Motor neuron (in vitro differentiated cells): ENCODE measurements at places on chromosomes 3 and 15. TPM values are rescaled to one million over a fixed set of nuclear protein-coding genes. Genes with fewer than 3 reads are reported as not detected.

GRCh38 chr3:65995030-65995429 lies 43.7 kb downstream of the MAGI1 start:
- ATAC-seq, result peak; percentile 50

DNA sequence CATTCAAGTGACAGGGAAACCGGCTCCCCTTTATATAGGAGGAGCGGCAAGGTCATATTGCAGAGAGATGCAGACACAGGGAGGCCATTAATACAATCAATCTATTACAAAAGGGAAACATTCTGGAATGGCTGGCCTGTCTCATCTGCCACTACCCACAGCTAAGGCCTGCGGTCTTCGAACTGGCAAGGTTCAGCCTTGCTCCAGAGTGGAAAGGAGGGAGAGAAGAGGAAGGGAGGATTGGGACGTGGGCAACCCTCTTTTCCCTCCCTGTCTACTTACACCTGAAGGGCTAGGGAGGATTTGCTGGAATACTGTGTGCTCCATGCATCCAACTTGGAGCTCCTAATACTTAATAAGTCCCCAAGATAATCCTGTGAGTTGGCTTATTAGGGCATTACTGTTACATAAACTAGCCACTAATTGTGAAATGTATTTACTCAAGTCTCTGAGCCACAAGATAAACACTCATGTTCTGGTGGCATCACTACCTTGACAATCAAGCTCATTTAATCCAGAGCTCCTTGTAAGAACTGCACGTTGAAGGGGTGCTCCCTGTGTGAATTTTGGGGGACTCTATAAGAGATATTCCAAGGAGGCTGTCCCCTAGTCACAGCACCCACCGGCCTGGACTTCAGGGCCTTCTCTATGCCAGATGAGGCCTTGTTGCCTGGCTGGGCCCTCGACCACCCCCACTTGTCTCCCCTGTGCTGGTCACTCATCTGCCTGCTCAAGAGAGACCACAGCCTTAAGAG lies 19.7 kb upstream of the CCDC174 start:
- no peak for ATAC-seq

- peak; percentile 42 for ATAC-seq
These were observed 137.7 kb downstream of the RAB11A start for GRCh38 chr15:66006986-66007385.

DNA sequence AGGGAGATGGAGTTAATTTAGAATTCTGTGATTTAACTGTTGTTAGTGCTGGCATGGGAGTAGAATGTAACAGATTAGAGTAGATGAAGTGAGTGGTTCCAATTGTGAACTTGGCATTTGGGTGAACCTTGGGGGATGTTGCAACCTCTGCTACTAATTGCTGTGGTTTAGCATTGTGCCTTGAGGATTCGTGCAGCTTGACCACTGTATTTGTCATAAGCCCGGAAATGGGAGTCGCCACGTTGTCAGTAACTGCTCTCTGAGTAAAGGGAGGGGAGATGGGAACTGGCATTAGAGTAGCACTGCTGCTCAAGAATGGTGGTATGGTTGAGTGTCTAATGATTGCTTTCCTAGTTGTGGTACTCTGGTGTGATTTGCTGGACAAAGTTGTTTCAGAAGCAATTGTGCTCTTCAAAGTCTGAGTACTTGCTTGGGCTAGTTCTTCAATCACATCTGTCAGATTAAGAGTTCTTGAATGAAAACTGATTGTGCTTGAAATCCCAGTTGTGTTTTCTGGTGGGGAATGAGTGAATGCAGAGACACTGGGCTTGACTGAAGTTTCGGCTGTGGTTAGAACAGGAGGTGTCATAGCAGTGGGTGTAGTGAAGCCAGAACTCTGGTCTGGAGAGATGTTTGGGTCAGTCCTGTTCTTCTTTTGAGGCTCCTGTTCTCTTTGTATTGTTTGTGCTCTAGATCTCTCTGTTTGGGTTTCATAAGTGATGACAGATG lies 15.4 kb downstream of the IGSF10 start:
- no peak for ATAC-seq

GRCh38 chr3:172315401-172316091 lies 132.7 kb downstream of the GHSR start:
- ATAC-seq, result peak; percentile 7

- peak; percentile 99 for ATAC-seq
These were observed 125.1 kb downstream of the TIGIT start for GRCh38 chr3:114418724-114419543.

DNA sequence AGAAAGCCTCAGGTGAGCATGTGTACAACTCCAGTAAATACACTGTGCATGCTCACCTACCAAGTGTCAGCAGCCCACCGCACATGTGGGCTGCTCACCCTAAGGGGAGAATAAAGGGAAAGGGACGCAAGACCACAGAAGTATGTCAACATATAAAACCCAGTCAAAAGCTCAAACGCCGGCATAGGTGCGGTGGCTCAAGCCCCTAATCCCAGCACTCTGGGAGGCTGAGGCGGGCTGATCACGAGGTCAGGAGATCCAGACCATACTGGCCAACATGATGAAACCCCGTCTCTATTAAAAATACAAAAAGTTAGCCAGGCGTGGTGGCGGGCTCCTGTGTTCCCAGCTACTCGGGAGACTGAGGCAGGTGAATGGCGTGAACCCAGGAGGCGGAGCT lies 732.1 kb downstream of the ZPLD1 start:
- no peak for ATAC-seq

DNA sequence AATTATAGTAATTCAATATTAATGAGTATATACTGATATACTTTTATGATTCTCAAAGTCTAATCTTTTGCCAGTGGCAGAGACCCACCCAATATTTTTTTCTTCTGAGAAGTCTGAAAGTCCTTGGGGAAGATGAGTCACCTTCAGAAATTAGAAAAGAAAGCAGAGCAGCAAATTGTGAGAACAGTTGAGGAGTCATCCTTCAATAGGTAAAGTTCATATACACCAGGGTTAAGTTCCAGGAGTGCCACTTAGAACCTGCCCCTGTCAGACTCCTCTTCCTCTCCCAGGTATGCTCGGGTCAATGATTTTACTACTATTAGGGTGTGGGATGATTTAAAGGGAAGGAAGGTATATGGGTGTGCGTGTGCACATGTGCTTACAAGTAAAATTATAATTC lies 7.1 kb downstream of the CLRN1 start:
- ATAC-seq, result no peak

DNA sequence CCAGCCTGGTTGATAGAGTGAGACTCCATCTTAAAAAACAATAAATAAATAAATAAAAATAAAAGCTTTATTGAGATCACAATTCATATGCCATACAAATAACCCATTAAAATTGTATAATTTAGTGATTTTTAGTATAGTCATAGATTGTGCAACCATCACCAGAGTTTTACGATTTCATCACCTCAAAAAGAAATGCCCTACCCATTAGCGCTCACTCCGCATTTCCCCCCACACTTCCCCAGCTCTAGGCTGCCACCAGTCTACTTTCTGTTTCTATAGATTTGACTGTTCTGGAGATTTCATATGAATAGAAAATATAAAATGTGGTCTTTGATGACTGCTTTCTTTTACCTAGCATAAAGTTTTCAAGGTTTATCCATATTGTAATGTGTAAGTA lies 57.0 kb downstream of the ARHGEF26 start:
- no peak for ATAC-seq

GRCh38 chr3:146839727-146840375 lies 234.7 kb upstream of the PLSCR5 start:
- no peak for ATAC-seq

- peak; percentile 38 for ATAC-seq
These were observed 69.4 kb upstream of the GAP43 start for GRCh38 chr3:115553796-115554486.

GRCh38 chr3:19159966-19160635 lies 11.8 kb downstream of the KCNH8 start:
- no peak for ATAC-seq

GRCh38 chr3:66411474-66411873 lies 89.3 kb downstream of the LRIG1 start:
- peak; percentile 94 for ATAC-seq

- peak; percentile 63 for ATAC-seq
These were observed 119.6 kb downstream of the CHDH start for GRCh38 chr3:53726643-53727042.

DNA sequence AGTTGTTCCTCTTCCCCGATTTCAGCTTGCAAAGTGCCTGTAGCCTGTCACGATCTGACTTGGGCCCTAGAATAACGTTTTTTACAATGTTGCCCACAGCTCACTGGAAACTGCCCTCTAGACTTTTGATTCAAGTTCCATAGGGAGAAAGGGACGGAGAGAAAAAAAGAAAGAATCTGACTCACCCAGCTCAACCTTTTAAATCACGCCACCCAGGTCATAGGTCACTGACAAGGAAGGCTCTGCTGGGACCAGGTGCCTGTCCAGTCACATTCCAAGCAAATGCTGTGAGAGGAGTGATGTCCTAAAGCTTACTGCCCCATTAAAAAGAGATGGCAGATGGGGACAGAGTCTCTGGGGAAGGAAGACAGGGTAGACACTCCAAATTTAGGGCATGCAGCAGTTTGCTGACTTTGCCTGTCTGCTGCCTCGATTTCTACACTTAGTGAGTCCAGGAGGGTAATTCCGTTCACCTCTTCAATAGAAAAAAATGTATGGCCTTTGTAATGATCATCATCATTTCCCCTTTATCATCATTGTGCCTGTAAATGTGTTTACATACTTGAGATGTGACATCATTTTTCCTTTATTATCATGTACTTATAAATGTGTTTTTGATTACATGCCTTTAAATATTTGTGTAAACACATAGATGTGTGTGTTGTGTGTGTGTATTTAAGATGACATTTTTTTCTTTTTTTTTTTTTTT lies 8.4 kb upstream of the MYO1E start:
- ATAC-seq, result no peak

DNA sequence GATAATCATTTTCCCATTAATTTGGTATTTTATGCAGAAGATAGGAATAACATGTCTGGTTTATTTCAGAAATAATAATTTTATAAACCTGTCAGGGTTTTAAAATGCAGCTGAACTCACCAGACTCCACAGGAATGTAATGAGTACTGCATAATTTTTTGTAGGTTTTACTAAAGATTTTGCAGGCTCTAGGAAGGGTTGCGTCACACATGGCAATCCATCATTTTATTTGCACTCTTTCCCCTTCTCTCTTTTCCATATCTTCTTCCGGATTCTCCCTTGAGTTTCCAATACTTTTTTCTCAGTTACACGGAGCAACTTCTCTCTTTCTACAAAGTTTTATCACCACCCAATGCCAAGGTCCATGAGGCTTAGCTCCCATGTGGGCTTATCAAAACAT lies 234.7 kb downstream of the NFKBIZ start:
- ATAC-seq, result no peak

DNA sequence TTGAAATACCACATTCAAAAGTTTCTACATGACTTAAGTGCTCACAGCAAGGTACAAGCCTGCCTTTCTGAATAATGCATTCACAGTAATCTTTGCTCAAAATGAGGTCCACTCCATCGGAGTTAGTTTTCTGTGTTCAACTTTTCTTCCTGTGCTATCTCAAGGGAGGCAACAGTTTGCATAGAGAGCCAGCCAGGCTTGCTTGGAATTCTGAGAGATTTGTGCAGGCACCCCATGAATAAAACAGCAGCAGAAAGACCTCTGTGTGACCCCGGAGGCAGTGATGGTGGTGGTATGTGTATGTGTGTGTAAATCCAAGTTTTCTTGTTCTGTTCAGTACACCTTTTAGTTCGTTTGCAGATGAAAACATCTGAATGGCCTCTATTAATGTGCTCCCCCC lies 124.0 kb downstream of the ADAMTS9 start:
- peak; percentile 49 for ATAC-seq

DNA sequence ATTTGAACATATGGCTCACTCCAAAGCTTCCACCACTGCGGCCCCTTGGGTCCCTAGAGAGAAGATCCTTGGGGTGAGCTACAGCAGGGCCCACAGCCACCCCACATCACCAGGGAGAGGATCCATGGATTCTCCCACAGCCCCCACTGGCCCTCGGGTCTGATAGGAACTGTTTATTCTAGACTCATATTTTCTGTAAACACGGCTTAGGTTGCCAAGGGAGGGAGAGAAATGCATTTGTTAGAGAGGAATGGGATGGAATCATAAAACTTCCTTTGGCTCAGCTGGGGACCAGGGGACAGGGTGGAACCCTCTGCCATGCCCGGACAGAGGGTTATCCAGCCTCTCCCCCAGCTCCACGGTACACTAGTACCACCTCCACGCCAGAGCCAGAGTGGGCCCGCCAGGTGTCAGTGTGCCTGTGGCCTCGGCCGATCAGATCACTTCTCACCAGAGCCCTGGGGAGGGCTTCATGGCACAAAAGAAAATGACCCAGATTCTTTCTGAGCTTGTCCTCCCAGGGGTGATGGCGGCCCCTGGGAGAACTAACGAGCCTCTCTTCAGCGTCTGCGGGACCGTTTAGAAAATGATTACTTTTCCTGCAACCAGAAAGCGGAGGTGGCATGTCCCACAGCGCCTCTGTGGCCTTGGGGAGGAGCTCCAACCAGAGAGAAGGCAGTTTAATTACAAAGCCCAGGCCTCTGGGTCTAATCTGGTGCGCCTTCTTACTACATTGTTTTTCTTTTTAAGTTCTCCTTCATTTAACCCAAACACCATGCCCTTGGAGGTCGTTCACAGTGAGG lies 33.7 kb downstream of the ADCY5 start:
- no peak for ATAC-seq

GRCh38 chr3:23094890-23095462 lies 108.2 kb upstream of the UBE2E2 start:
- no peak for ATAC-seq

DNA sequence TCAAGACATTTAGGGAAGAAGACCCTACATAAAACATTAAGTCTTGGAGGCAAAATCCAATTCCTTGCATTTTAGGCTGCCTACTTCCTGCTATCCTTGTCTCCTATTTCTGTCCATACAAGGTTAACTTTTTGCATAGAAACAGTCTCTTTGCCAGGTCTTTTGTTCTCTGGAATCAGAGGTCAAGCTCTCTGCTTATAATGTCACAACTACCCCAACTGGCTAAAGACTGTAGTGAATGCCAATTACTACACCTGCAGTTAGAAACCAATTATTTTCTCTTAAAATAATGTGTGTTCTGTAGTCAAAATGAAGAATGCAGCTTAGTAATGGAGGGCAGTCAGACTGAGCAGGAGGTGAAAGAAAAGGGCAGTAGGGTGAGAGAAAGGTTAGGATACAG lies 856.2 kb downstream of the TUSC7 start:
- no peak for ATAC-seq

Gene XCR1
- total RNA-seq, result 0.63 and 0.71 TPM in 2 replicates

Gene TRH
- total RNA-seq, result 26.6 and 57.2 TPM in 2 replicates
